ENCODE measurements at places on chromosomes 6 and 20.

DNA sequence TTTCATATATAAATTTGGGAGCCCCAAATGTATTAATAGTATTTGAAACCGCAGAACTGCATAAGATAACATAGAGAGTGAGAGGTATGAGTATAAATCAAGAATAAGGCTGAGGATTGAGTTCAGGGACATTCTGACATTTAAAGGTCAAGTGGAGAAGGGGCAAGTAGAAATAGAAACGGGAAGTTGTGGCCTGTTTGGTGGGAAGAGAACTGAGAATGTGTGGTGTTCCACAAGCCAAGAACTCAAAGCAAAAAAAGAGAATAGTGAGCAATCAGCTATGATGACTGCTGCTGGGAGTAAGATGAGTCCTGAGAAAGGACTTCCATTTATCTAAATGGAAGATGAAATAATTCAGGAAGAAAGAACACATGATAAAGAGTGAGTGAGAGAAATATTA lies 418.4 kb downstream of the CD109 start:
- no peak for DNase-seq

DNA sequence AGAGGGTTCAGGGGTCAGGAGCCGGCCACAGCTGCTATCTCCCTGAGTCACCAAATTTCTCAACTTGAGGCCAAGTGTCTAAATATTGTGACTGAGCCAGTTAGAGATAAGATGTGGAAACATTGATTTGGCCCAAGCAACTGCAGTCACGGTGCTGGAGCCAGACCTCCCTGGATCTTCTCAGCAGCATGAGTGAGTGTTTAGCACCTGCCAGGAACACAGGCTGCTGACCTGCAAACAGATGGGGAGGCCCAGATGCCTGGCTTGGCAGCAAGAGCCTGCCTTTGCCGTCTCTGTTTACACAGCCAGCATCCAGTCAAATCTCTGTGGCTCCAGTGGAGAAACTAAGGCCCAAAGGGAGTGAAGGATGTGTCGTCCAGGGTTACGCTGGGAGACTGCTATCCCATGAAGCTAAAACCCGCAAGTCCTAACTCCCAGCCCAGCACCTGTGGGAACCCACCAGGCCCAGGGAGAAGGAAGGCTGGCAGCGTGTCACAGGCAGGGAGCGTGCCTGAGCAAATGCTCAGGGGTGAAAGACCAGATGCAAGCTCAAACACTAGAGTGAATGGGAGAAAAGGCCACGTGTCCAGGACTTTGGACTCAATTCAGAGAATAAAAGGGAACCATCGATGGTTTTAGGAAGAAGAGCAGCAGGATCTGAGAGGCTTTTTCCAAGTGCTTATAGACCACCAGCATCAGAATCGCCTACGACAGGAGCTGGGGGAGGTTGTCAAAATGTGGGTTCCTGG lies 15.9 kb upstream of the PTGIS start:
- DNase-seq, result no peak

DNA sequence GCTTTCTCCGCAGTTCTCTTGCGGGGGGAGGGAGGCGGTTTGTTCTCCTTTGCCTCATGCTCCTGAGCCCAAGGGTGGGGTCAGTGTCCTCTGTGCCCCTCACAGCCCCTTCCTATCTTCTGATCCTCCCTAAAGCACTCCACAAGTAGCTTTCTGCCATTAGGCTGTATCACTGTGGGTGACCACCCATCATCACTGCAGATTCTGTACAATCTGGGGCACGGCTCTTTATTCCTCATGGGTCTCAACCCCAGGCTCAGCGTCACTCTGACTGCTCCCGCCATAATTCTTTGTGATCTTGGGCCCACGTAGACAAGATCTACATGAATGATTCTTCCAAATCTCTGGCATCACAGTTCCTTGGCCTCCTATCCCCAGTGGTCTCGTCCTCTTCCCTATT lies 10.5 kb downstream of the NCR2 start:
- no peak for DNase-seq

DNA sequence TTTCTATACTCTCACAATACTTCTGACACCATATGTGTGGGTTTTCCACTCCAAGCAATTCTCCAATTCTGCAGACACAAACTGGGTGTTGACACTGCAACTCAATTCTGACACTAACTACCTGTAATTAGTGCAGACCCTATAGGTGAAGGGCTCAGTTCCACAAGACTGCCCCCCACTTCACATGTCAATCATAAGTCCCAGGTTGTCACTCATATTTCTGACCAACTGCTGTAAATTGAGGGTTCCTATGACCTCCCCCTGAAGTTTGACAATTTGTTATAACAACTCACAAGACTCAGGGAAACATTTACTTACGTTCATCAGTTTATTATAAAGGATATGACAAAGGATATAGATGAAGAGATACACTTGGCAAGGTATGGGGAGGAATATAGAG lies 18.3 kb downstream of the GPX6 start:
- no peak for DNase-seq

DNA sequence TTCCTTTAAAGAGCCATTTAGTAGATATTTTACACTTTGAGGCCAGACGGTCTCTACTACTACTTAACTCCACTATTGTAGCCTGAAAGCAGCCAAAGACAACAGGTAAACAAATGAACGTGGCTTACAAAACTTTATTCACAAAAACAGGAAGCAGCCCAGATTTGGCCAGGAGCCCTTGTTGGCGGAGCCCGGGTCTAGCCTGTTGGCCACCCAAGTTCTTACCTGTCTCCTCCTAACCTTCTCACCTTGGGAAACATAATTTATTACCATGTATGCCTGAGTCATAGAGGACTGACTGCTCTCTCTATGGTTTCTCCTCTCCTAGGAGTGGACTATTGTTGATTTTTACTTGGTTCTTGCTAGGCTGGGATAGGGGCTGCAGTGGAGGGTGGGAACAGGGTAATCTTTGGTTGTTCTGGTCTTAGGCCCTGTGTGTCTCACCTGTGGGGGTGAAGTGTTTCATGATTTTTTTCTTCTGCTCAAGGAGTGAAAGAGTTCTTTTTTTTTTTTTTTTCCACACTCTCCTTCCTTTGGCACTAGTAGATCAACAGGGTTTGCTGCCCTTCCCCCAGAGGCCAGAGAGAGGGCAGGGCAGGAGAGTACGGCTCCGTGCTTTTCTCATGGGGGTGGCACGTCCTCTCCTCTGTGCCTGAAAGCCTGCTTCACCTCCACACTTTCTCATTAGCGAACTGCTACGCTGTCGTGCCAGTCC lies 90.0 kb downstream of the RPP40 start:
- DNase-seq, result no peak

- DNase-seq, result no peak
Observed at GRCh38 chr6:139480356-139481165, 106.1 kb upstream of the CITED2 start.

DNA sequence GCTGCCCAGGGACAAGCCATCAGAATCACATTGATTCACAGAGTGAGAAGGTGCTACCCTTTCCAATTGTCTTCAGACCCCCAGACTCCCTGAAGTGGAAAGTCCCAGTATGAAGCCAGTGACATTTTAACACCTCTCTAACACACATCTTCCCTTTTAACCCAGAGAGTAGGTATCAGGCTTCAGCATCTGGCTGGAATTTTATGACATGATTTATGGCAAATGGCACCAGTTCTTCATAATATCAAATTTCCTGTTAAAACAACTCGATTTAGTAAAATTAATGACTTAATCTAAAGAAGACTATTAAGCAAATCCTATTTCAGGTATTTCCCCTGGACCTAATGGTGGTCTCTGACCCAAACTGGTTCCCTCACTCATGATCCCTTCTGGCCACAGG lies 25.0 kb downstream of the KCNB1 start:
- no peak for DNase-seq

DNA sequence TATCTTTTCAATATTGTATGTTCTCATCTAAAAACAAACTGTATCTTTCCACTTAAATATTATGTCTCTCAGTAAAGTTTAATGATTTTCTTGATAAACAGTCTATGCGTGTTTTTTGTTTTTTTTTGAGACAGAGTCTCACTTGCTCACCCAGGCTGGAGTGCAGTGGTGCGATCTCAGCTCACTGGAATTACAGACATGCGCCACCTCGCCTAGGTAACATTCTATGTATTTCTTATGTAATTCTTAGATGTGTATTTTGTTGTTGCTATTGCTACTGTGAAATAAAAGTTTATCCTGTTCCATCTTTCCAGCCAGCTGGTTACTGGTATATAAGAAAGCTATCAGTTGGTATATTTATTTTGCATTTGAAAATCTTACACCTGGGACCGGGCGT lies 29.4 kb downstream of the ABHD12 start:
- no peak for DNase-seq

DNA sequence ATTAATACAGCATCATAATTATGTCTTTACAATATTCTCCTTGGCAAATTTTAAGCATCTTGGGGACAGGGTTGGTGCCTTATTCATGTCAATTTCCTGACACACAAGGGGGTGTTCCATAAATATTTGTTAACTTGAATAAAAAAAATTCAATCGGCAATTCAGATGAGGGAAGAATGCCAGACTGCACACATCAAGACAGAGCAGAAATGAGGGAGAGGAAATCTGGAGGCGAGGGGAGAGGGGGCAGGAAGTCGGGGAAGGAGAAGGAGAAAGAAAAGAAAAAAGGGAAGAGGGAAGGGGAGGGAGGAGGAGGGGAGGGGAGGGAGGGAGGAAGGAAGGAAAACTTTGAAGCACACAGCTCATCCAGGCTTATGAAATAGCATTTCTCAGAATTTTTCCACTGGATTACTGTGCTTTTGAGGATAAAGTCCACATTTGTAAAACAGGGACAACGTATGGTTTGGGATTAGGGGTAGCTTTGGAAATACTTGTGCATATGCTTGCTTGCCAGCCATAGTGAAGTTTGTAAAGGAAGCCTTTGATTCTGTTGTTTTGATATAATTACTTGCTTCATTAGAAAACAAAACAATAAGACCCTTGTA lies 362.1 kb downstream of the SAMD5 start:
- DNase-seq, result no peak

- DNase-seq, result no peak
Observed at GRCh38 chr20:44145131-44145775, 41.7 kb downstream of the JPH2 start.

All from stimulated activated CD4-positive, alpha-beta T cell treated with anti-CD3 and anti-CD28 coated beads, TNF-alpha, amount 100 ng/mL, for 4 hours (primary cell).